Activated CD4-positive, alpha-beta T cell treated with anti-CD3 and anti-CD28 coated beads for 1 hour (primary cell): ENCODE measurements at places on chromosomes 3 and 15.

- no peak for DNase-seq
These were observed 81.2 kb downstream of the SRGAP3 start for GRCh38 chr3:9168241-9168741.

- DNase-seq: no peak
These were observed 2.9 kb downstream of the STOML1 start for GRCh38 chr15:73989001-73989798.

- no peak for DNase-seq
These were observed 60.1 kb downstream of the UACA start for GRCh38 chr15:70703096-70703878.

- DNase-seq: no peak
These were observed at the start of gene EFCC1 for GRCh38 chr3:129001101-129001805. EFCC1 (plus strand) TSS chr3:129001304; CDS start chr3:129001629, 325 bp downstream.

GRCh38 chr3:140035871-140036270, 100.9 kb downstream of the CLSTN2 start:
- DNase-seq: no peak

DNA sequence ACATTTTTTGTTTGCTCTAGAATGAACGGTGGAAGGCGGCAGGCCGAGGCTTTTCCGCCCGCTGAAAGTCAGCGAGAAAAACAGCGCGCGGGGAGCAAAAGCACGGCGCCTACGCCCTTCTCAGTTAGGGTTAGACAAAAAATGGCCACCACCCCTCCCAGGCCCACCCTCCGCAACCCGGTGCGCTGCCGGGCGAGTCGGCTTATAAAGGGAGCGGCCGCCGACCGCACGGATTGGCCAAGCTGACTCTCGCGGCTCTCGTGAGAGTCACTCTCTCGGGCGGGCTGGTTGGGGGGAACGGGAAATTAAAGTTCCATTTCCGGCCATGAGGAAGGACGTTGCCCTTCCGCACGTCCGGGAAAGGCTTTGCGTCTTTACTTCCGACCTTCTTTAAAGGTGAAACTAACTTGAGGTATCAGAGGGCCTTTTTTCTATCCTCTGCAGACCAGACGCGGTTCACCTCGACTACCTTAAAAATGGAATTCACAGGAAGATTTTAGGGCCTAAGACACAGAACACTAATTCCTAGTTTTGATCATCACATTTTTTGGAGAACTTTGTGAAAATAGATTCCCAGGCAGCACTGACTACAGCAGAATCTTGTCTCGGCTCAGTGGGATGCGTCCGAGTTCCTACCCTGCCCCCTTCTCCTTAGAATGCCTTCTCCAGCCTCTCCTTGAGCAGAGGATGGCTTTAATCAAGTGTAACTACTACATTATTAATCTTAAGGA, at the start of gene TERC:
TERC (minus strand) TSS at position 179 of the 731 bp plus-strand sequence.
- DNase-seq: peak; percentile 91

DNA sequence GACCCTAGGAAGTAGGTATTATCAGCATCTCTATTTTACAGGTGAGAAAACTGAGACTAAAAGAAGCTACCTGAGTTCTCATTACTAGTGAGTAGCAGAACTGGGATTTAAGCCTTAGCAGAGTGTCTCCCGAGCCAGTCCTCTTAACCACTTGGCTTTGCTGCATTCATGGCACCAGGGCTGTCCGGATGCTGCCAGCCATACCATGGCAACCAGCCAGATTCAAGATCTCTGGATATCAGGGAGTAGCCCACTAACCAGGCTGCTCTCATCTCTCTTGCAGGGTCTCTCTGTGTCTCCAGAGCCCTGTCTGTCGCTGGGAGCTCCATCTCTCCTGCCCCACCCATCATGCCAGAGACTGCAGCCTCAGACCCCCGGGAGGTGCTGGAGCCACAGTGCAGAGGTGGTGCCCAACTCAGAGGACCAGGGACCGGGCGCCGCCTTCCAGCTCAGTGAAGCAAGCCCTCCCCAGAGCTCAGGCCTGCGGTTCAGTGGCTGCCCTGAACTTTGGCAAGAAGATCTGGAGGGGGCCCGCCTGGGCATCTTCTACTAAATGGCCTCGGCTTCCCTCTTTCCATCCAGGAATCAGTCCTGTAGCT, 1.7 kb downstream of the MESP2 start:
- DNase-seq: no peak

GRCh38 chr3:109351231-109351630, 13.9 kb upstream of the DPPA4 start:
- DNase-seq: no peak

DNA sequence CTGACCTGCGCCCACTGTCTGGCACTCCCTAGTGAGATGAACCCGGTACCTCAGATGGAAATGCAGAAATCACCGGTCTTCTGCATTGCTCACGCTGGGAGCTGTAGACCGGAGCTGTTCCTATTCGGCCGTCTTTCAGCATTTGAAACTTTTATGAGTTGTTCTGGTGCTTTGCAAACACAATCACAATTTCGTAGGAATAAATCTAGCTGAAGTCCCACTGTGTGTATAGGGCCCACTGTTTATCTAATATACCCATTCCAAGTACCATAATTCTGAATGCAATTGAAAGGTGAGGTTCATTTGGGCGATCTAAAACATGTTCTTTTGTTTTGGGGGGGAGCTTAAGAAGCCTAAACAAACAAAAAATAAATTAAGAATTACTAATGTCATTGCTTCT, 572.1 kb downstream of the FGF12 start:
- DNase-seq: no peak

DNA sequence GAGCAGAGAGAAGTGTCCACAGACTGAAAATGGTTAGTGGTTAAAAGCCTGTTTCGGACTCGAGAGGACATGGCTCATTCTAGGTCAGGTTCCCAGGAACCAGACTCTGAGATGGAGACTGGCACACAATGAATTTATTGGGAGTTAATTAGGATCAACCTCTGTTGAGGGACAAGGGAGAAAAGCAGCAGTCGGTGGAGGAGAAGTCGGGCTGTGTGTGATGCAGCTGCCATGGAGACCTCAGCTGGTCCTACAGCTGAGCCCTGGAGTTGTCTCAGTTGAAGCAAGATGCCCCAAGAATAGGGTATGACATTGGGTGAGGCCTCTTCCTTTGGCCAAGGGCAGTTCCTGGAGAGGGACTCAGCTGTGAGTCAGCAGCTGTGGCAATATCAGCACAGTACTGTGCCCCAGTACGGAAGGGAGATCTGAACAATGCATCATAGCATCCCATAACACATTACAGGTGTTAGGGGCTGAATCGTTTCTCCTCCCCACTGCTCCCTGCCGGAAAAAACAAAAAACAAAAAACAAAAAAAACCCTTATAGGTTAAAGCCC, 105.4 kb downstream of the ABHD5 start:
- DNase-seq: no peak

DNA sequence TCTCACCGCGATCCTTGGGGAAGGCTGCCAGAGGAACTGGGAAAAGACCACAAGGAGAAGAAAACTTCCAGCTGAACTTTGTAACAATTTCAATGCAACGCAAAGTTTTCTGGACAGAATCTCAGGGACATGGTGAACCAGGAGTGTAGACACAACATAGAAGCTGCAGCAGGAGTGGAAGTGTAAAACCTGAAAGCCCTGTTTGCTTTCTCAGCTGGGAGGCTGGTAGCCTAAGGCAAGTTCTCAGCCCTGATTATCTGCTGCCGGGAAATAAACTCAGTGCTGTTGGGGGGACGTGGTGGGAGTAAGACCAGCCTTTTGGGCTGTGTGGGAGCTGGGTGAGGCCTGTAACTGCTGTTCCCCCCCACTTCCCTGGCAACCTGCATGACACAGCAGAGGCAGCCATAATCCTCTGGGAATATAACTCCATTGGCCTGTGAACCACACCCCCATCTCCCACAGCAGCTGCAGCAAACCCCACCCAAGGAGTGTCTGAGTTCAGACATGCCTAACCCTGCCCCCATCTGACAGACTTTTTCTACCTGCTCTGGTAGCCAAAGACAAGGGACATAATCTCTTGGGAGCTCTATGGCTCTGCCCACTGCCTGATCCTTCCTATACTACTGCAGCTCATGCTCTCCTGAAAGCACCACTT, 106.7 kb downstream of the ZNF621 start:
- no peak for DNase-seq
